Left hindlimb (tissue), 1 donor: ENCODE measurements at places on chromosomes 5 and 9.

GRCh38 chr9:129173296-129174101, 4.6 kb downstream of the IER5L start:
- DNase-seq = no peak

DNA sequence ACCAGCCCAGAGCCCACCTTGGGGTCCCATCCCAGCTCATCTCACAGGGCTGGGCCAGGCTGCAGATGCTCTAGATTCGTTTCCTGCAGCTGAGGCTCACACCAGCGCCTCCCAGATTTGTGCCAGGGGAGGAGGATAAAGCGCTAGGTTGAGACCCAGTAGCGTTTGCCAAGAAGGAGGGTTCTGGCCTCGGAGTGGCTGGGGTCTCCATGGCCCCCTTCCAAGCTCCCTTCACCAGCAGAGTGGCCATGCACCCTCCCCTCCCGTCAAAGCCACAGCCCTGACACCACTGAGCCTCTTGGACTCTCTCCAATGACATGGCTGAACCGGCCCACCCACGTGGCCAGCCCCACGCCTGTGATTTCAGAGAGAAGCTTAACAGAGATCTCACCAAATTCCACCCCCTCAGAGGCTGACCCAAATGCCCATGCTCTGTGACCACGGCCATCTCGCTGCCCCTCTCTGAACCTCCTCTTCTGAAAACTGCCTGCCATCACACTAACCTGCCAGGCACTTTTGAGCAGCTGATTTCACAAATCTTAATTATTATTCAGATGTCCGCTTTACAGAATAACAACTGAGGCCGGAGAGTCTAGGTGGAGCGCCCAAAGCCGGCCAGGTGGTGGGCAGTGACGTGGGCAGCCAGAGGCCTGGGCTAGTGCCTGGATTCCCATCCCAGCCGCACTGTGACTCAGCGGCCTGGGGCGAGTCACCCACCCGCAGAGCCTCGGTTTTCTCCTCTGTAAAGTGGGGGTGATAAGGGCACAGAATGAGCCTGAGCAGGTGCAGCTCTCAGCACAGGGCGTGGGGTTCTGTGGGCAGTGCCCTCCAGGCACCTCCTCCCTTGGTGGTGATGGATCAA, 155.7 kb downstream of the C9orf50 start:
- peak; percentile 62 for DNase-seq

- peak; percentile 66 for DNase-seq
Observed at GRCh38 chr9:136546697-136547501, 1.1 kb upstream of the NOTCH1 start.

DNA sequence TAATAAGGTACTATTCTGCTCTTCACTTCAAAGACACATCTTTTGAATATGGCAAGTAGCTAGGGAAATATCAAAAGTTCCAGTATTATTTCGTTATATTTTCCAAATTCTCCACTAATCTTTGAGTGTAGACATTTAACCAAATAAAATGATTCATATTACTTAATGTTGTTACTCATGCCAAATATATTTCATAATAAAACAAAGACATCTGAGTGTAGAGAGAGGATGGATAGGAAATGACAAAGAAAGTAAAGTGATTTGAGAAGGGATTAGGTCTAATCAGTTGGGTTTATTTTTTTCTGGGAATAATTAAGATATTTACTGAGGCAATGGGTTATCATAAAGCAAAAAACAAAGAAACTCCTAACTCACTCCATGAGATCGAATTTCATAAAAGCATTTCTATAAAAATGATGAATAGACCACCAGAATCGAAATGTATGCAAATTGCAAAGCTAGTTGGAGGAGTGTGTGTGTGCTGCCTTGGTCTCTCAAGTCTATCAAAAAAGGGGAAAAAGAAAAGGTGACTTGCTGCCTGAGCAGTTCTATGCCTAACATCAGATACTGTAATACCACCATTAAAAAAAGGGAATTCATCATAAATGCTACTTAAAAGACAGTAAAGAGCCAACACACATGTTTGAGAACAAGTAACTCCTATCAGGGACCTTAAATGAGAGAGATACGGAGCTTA, 255.5 kb downstream of the PDE4D start:
- no peak for DNase-seq
